ENCODE measurements at places on chromosomes 11 and 22. TPM values are rescaled to one million over a fixed set of nuclear protein-coding genes. Genes with fewer than 3 reads are reported as not detected.

GRCh38 chr11:60116996-60117790, 28.7 kb downstream of the MS4A2 start:
- DNase-seq, result no peak

- no peak for DNase-seq
Measured at GRCh38 chr11:3111919-3112690, 53.0 kb downstream of the OSBPL5 start.

The KRTAP5-7 gene
- total RNA-seq, result not detected

GRCh38 chr22:20146777-20147176, 4.1 kb downstream of the CCDC188 start:
- no peak for DNase-seq

The LRRC56 gene
- 1.7 TPM for total RNA-seq

The GPR152 gene
- total RNA-seq, result not detected

The INSC gene
- total RNA-seq, result 0.24 TPM

DNA sequence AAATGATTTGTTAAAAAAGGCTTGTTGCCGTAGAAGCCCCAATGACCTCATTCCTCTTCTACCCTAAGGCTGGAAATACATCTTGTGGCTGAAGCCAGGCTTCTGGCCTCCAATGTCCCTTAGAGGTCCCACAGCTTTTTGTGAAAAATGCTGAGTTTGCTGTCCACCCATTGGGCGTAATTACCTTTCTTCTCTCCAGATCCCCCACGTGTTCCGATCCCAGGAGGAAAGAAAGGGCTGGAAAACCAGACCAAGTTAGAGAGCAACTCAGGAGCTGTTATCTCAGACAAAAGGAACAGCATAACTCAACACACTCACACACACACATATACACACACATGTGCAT, 154.2 kb downstream of the MIAT start:
- no peak for DNase-seq

GRCh38 chr11:37456746-37457145, 858.7 kb upstream of the RAG2 start:
- DNase-seq, result no peak

All from uterus (tissue), 4 donors.